ENCODE measurements at places on chromosomes 16 and 17.

DNA sequence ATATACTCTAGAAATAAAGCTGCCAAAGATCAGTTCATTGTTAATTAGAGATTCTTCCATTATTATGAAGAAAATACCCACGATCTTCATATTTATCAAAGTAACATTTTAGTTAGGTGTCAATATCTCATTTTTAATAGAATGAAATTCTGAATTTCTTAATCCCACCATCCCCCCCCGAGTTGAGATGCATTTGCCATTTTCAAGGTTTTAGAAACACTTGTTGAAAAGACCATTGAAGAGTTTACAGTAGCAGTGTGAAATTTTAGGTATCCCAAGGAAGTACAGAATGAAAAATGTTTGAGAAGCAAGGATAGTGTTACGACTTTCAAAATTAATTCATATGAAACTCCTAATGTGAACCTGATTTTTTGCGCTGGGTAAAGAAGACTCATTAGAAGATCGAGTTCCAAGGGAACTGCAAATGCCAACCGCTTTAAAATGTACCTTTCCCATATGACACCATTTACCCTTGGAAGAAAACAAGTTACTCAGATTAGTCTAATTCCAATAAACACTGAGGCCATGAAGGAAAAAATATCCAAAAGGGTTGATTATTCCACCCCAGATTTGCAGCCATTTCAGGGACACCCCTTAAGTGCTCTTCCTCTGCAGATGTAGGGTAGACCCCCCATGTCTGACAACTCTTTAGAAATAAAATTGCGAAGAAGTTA, 731 bp downstream of the IKZF3 start:
- no peak for DNase-seq
- H3K4me1 ChIP-seq, result peaks cover 67% of the 10 kb centered on the region
- H3K27me3 ChIP-seq, result no peaks in the 10 kb centered on the region
- peaks cover 41% of the 10 kb centered on the region for H3K36me3 ChIP-seq
- H3K4me3 ChIP-seq, result peak overlapping the region; percentile 98

- no peaks in the 10 kb centered on the region for H3K27me3 ChIP-seq
- H3K4me3 ChIP-seq, result no peak overlapping the region
- no peaks in the 10 kb centered on the region for H3K36me3 ChIP-seq
Observed at GRCh38 chr17:67605256-67605912, 112.4 kb upstream of the NOL11 start.

DNA sequence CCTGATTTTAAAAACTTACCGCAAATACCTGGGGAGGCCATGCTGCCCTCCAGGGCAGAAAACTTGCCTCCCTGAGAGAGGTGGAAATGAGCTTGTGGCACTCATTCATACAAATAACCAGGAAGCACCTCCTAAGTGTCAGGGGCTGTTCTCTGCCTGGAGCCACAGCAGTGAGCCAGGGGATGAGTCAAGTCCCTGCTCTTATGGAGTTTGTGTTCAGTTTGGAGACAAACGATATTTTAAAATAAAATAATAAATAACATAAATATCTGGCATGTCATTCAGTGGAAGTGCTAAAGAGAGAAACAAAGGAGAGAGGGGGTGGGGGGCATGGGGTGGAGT, 313.8 kb downstream of the C16orf95 start:
- H3K4me1 ChIP-seq, result no peaks in the 10 kb centered on the region
- no peak for DNase-seq
- H3K4me3 ChIP-seq, result no peak overlapping the region
- no peak overlapping the region for H3K27ac ChIP-seq
- no peaks in the 10 kb centered on the region for H3K27me3 ChIP-seq

DNA sequence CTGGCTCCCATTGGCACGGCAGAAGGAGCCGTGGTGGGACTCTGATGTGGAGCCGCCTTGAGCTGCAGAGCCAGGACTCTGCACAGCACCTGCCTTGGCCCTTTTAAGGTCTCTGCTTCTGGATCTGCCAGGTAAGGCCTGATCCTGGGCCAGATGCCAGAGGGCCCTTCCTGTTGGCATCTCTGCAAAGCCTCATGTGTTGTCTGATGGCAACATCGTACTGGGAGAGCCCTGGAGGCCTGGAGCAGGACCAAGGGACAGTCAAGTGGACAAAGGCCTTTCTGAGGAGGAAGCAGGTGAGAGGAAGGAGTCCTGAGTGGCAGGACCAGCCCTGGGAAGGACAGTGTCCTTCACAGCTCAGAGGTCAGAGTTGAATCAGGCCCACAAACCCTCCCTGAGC, 26.1 kb downstream of the SOCS1 start:
- no peaks in the 10 kb centered on the region for H3K36me3 ChIP-seq
- no peak overlapping the region for H3K4me3 ChIP-seq
- no peak for DNase-seq
- no peaks in the 10 kb centered on the region for H3K27me3 ChIP-seq

GRCh38 chr17:79338604-79339003, 264.0 kb downstream of the ENGASE start:
- peak overlapping the region; percentile 97 for H3K27ac ChIP-seq
- no peak for DNase-seq
- H3K4me1 ChIP-seq, result peaks cover 51% of the 10 kb centered on the region
- H3K4me3 ChIP-seq, result no peak overlapping the region
- H3K36me3 ChIP-seq, result no peaks in the 10 kb centered on the region
- H3K27me3 ChIP-seq, result peaks cover 10% of the 10 kb centered on the region

GRCh38 chr17:47120521-47121095, 68.5 kb downstream of the CDC27 start:
- peaks cover 48% of the 10 kb centered on the region for H3K36me3 ChIP-seq
- H3K27ac ChIP-seq, result no peak overlapping the region
- no peaks in the 10 kb centered on the region for H3K27me3 ChIP-seq
- H3K4me1 ChIP-seq, result no peaks in the 10 kb centered on the region
- no peak overlapping the region for H3K4me3 ChIP-seq

- no peak overlapping the region for H3K4me3 ChIP-seq
- no peaks in the 10 kb centered on the region for H3K27me3 ChIP-seq
- H3K36me3 ChIP-seq, result peaks cover 80% of the 10 kb centered on the region
- no peak overlapping the region for H3K27ac ChIP-seq
- peaks cover 16% of the 10 kb centered on the region for H3K4me1 ChIP-seq
- DNase-seq, result no peak
Observed at GRCh38 chr17:78396441-78397337, 18.2 kb downstream of the PGS1 start.

GRCh38 chr16:89598199-89598598, 15.2 kb upstream of the DPEP1 start:
- H3K4me3 ChIP-seq, result no peak overlapping the region
- peaks cover 8% of the 10 kb centered on the region for H3K4me1 ChIP-seq
- H3K36me3 ChIP-seq, result no peaks in the 10 kb centered on the region
- H3K27me3 ChIP-seq, result peaks cover 5% of the 10 kb centered on the region
- H3K27ac ChIP-seq, result no peak overlapping the region

DNA sequence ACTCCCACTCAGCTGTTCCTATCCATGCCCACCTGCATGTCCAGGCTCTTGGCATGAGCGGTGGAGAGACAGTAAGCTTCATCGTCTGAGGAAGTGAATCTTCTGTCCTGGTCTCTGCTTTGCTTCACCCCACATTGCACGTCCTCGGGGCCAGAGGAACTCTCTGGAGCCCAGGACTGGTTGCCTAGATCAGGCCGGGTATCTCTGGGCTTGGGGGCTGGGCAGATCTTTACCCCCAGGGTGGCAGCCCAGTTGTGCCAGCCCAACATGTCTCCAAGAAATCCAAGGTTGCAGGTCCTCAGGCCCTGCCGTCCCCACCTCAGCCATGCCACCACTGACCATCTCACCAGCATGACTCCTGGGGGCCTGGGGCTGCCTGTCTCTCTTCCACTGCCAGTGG, 58.3 kb downstream of the BEAN1 start:
- H3K27ac ChIP-seq, result no peak overlapping the region
- DNase-seq, result peak; percentile 2
- H3K4me1 ChIP-seq, result peaks cover 14% of the 10 kb centered on the region
- no peaks in the 10 kb centered on the region for H3K27me3 ChIP-seq
- no peak overlapping the region for H3K4me3 ChIP-seq

DNA sequence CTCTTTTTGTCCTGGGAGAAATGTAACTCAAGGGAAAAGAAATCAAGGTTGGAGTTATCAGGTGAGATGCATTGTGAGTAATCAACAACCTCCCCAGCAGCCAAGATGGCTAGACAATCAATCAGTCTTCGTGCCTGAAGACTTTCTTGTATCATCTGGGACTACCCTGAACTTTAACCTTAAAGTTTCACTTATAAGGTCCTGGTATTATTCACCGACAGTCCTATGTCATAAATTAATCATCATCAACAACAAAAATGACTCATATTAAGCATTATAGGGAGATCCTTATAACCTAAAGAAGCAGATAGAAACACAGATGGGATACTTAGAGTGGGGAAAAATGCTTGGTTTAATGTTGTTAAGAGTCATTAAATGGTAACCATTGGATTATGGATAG, 7.7 kb upstream of the TEKT3 start:
- H3K4me3 ChIP-seq, result no peak overlapping the region
- DNase-seq, result no peak
- H3K4me1 ChIP-seq, result no peaks in the 10 kb centered on the region
- peaks cover 39% of the 10 kb centered on the region for H3K27me3 ChIP-seq
- H3K27ac ChIP-seq, result no peak overlapping the region
- no peaks in the 10 kb centered on the region for H3K36me3 ChIP-seq

DNA sequence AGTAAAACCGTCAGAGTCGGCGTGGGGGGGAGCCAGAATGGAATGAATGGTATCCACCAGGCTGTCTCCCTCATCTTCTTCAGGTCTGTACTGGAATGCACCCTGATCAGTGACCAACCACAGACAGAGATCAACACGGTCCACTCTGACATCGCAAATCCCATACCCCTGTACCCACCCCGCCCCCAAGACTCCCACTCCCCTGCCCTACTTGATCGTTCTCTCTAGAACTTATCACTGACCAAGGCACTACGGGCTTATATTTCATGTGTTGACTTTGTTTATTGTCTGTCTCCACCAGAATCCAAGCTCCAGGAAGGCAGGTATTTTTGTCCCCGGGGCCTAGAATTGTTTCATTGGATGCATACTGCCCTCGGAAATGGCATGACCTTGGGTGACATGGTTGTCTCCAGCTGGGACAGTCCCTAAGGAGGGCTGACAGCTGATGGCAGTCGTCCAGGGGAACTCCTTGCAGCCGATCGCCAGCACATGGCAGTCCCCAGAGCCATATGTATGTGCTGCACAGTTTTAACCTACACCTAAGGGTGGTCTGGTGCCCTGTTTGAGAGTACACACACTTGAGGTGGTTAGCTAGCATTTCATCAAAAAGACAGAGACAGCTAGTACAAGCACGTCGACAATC, 526 bp upstream of the MFSD6L start:
- no peaks in the 10 kb centered on the region for H3K36me3 ChIP-seq
- H3K27ac ChIP-seq, result no peak overlapping the region
- H3K4me1 ChIP-seq, result peaks cover 10% of the 10 kb centered on the region
- H3K4me3 ChIP-seq, result no peak overlapping the region

GRCh38 chr16:74563828-74564263, 43.1 kb downstream of the GLG1 start:
- no peak overlapping the region for H3K4me3 ChIP-seq
- no peaks in the 10 kb centered on the region for H3K27me3 ChIP-seq
- no peak overlapping the region for H3K27ac ChIP-seq
- H3K36me3 ChIP-seq, result peaks cover 10% of the 10 kb centered on the region
- no peak for DNase-seq

DNA sequence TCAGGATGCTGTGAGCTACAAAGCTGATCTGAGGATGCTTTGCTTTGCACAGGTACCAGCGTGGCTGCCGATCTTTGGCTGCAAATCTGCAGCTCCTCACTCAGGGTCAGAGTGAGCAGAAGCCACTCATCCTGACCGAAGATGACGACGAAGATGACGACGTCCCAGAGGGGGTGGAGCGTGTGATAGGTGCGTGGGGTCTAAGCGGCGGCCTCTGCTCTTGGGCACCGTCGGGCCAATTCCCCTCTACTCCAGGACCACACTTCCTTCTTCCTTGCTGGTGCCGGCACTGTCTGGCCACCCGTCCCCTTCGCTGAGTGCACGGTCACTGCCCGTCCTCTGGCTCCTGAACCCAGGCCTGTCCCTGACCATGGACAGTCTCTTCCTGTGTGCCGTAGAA, 34.0 kb downstream of the ZNF750 start:
- H3K4me3 ChIP-seq, result no peak overlapping the region
- H3K4me1 ChIP-seq, result peaks cover 2% of the 10 kb centered on the region
- DNase-seq, result no peak
- no peaks in the 10 kb centered on the region for H3K27me3 ChIP-seq
- peaks cover 44% of the 10 kb centered on the region for H3K36me3 ChIP-seq
- H3K27ac ChIP-seq, result no peak overlapping the region

GRCh38 chr17:31198026-31198425, 99.0 kb downstream of the OMG start:
- DNase-seq, result no peak
- H3K4me3 ChIP-seq, result no peak overlapping the region
- peaks cover 5% of the 10 kb centered on the region for H3K36me3 ChIP-seq

DNA sequence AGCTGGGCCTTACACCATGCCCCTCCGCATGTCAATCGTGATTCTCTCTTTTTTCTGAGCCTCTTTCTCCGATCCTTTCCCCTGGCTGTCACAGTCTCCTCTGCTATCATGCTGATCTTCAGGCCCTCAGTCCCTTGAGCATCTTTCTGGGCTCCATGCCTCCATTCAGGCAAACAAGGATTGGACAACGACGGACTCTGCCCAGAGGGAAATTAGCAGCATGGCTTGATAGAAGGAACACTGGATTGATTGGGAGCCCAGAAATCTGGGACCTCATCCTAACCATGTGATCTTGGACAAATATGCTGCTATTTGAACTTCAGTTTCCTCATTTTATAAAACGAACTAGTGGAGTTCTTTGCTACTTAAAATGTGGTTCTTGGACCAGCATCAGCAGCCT, 19.6 kb upstream of the PHF12 start:
- no peak overlapping the region for H3K27ac ChIP-seq
- H3K4me1 ChIP-seq, result peaks cover 7% of the 10 kb centered on the region
- no peak overlapping the region for H3K4me3 ChIP-seq
- no peaks in the 10 kb centered on the region for H3K27me3 ChIP-seq

GRCh38 chr16:75244844-75245758, 6.3 kb downstream of the BCAR1 start:
- peaks cover 51% of the 10 kb centered on the region for H3K27me3 ChIP-seq
- no peak overlapping the region for H3K27ac ChIP-seq
- no peak overlapping the region for H3K4me3 ChIP-seq
- peaks cover 12% of the 10 kb centered on the region for H3K4me1 ChIP-seq
- no peak for DNase-seq

DNA sequence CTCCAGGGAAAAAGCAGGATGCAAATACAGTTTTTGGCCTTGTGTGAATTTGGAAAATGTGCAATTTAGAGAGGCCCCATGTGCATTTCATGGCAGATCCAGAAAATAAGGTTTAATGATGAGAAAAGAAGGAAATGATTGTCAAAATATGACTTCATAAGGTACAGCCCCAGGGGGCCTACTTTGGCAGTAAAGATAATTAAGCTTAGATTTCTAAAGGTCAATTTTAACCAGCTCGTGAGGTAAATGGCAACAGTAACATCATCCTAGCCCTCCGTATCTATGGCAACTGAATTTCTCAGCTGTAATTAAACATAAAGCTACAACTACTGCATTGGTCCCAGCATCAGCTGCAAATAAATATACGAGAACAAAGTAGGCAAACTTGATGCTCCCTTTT, 30.0 kb upstream of the PRSS54 start:
- H3K27me3 ChIP-seq, result peaks cover 16% of the 10 kb centered on the region
- DNase-seq, result no peak
- no peaks in the 10 kb centered on the region for H3K36me3 ChIP-seq
- no peak overlapping the region for H3K27ac ChIP-seq
- H3K4me1 ChIP-seq, result no peaks in the 10 kb centered on the region

Measured in activated B cell treated with CpG ODN at 0.5 μM for 24 hours (primary cell).